ENCODE measurements at places on chromosomes 6 and 20.

- DNase-seq = no peak
Observed at GRCh38 chr6:132659082-132659481, at the start of gene TAAR1. Gene TAAR1 (minus strand): TSS chr6:132659182. CDS start chr6:132646003, 13,179 bp downstream.

DNA sequence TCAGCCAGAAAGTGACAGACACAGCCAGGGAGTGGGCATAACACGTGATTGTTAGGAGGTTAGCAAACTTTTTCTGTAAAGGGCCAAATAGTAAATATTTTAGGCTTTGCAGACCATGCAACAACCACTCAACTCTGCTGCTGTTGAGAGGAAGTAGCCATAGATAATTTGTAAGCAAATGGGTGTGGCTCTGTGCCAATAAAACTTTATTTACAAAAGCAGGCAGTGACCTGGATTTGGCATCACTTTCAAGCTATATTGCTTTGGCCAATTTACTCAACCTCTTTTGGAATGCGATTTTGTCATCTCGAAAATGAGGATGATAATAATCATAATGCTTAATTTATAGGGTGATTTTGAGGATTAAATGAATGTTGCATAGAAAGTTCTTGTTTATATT is 152.6 kb downstream of the TSHZ2 start:
- no peak for DNase-seq

- no peak for DNase-seq
Observed at GRCh38 chr20:20173254-20173653, 120.9 kb downstream of the CFAP61 start.

DNA sequence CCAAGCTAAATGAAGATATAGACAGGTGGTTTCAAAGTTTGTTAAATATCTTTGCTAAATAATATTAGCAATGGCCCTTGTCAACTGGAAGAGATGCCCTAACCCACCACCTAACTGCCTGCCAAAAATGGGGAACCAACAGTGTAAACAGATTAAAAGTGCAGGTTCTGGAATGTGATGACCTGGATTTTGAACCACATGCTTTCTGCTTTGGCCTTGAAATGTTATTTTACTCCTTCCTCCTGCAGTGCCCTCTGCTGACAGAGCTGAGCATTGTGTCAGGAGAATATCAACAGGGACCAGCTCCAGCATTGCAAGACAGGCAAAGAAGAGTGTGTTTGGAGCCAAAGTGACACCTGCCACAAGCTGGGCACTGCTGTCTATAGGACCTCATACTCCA is 226.6 kb downstream of the MYLK4 start:
- no peak for DNase-seq

GRCh38 chr6:73980096-73980495 is 284.1 kb downstream of the CD109 start:
- no peak for DNase-seq

DNA sequence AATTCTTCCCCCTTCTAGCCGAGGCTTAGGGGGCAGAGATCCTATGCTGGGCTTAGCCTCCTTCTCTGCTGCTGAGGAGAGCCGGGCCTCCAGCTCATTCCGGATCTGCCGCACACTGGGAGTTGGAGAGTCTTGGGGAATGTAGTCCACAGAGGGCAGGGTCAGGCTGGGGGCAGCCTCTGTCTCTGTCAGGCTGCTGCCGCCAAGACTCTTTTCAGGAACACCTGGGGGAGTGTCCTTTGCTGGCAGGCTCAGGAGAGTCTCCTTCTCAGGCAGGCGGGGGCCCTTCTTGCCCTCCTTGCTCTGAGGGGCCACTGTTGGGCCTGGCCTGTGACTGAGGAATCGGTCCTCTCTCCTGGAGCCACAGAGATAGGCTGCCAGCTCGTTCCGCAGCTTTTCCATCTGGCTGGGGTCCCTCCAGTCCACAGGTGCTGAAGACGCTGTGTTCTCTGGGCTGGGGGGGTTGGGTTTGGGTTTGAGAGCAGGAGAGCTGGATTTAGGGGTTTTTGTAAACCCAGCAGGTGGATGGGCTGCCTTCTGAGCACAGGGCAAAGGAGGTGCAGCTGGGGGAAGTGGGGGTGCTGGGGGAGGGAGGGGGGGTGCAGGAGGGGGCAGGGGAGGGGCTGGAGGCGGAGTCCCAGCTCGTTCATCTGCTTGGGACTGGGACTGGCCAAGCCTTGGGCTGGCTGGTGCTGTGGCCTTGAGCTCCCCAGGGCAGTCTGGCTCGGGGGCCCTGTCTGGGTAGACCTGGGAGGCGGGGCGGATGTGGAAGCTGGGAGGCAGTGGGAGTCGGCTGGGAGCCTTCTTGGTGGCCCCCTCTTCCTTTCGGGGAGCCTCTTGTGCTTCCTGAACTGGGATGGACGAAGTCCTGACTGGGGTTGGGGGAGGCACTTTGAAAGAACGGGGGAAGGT is 36.1 kb downstream of the C6orf132 start:
- no peak for DNase-seq

DNA sequence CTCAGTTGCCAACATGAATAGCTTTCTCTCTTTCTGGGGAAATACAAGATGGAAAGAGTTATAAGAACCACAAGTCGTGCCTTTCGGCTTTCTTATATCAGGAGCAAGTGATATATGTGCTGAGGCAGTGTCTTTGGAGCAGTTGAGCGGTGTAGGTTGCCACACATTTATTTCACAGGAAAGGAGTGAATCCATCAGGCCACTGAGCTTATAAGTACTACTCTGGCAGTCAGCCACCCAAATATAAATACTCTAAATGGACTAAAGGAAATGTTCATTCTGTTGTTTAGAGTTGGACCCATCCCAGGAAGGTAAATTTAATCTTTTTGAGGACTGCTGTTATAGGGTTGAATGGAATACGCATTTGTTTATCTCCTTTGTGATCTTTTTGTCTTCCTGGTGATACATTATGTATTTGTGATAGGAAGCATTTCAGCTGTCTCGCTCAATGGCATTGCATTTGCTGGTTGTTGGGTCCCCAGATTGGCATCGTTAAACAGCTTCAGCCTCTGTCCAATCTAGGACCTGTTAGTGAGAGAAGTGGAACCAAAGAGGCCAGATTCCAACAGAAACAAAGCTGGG is 139.7 kb downstream of the SOBP start:
- no peak for DNase-seq

DNA sequence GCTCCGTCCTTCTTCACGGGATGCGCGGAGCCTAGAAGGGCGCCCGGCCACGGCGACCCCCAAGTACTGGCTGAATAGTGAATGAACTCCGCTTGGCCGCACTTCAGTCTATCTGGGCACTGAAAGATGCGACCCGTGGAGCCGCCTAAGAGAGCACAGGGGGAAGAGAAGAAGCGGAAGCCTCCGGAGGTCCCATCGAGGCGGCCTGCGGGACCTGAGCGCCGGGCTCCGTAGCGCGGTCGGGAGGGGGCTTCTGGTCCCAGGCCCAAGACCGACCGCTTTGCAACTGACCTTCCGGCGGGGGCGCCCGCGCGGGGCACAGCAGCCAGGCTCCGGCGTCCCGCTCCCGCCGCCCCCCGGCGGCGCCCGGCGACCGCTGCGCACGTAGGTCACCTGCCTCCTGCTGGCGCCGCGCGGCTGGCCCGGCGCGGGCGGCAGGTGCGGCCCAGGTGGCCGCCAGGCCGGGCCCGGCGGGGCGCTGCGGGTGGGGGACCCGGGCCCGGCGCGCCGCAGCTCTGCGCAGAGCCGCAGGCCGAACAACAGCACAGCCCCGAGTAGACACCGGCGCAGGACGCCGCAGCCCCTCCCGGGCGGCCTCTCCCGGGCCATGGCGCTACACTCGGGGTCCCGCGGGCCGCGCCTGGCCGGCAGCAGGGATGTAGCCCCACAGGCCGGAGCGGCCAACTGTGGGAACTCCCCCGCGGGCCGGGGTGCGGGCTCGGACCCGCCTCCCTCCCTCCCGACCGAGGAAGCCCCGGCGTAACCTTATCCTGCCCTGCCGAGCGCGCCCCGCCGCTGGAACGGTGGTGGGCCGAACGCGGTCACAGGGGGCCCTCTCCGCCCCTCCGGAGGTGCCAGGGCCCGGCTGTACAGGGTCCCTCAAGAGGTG is at the start of gene METTL24:
Gene METTL24 (minus strand): TSS at position 686 of the 889 bp plus-strand sequence. CDS start 77 bp downstream, at position 609.
- no peak for DNase-seq

DNA sequence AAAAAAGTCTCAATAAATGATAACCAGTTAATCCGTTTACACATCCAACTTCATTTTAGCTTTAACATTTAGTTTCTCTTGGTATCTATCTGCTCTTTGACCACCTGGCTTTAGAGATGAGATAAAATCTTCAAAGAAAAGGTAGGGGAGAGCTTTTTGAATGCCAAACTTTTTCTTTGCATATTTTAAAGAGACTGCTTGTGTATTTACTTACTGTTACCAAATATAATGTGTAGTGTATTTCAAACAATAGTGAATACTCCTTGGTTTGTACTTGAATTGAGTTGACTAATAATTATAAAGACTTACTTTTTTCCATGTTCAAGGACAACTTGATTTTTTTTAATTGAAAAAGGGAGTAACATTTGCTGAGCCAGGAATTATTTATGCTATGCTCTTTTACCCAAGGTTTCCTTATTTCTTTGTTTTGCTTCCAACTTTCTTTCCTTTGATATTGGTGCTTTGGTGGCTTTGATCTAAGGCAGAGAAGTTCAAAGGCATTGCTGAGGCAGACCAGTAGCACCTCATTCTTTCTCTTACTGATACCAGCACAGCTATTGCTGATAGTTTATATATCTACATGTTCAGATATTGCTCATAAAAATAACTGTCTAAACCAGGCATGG is 7.8 kb downstream of the CCDC170 start:
- no peak for DNase-seq

DNA sequence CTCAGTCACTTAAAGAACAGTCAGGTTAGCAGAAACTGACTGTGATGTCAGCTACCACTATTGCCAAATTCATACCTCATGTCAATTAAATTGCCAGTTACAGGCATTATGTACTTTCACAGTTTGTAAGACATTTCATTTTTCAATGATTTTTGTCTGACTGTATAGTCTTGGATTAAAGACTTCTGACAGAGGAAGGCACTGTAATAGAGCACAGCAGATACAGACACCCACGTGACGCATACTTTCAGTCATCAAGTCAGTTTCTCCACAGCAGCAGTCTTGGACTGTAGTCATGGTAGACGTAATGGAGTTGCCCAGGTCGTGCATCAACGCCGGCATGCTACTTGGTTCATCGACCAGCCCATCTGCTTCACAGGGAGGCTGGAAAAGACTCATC is 29.5 kb upstream of the ELOVL5 start:
- no peak for DNase-seq

- DNase-seq = no peak
Observed at GRCh38 chr6:75065523-75065922, 140.3 kb downstream of the COL12A1 start.

- no peak for DNase-seq
Observed at GRCh38 chr6:159716247-159717096, 10.8 kb upstream of the WTAP start.
